CD4-positive, alpha-beta T cell (primary cell): ENCODE measurements at places on chromosomes 16 and 17.

- no peak overlapping the region for H3K4me3 ChIP-seq
- H3K4me1 ChIP-seq = peaks cover 9% of the 10 kb centered on the region
- no peaks in the 10 kb centered on the region for H3K36me3 ChIP-seq
- no peak overlapping the region for H3K27ac ChIP-seq
These were observed 29.4 kb downstream of the TOM1L2 start for GRCh38 chr17:17942846-17943245.

- no peak overlapping the region for H3K27ac ChIP-seq
- DNase-seq = no peak
- peaks cover 22% of the 10 kb centered on the region for H3K4me1 ChIP-seq
These were observed 6.4 kb upstream of the SLFN12L start for GRCh38 chr17:35543856-35544255.

GRCh38 chr16:48608871-48609651 lies 919 bp downstream of the N4BP1 start:
- peaks cover 4% of the 10 kb centered on the region for H3K36me3 ChIP-seq
- DNase-seq = peak; percentile 42
- peak overlapping the region; percentile 92 for H3K4me3 ChIP-seq
- peak overlapping the region; percentile 87 for H3K27ac ChIP-seq
- peaks cover 85% of the 10 kb centered on the region for H3K4me1 ChIP-seq

GRCh38 chr17:30927756-30928155 lies 6.0 kb downstream of the ADAP2 start:
- H3K36me3 ChIP-seq = no peaks in the 10 kb centered on the region
- no peak overlapping the region for H3K27ac ChIP-seq
- H3K27me3 ChIP-seq = peaks cover 18% of the 10 kb centered on the region
- DNase-seq = no peak
- H3K4me3 ChIP-seq = no peak overlapping the region
- H3K4me1 ChIP-seq = peaks cover 3% of the 10 kb centered on the region

DNA sequence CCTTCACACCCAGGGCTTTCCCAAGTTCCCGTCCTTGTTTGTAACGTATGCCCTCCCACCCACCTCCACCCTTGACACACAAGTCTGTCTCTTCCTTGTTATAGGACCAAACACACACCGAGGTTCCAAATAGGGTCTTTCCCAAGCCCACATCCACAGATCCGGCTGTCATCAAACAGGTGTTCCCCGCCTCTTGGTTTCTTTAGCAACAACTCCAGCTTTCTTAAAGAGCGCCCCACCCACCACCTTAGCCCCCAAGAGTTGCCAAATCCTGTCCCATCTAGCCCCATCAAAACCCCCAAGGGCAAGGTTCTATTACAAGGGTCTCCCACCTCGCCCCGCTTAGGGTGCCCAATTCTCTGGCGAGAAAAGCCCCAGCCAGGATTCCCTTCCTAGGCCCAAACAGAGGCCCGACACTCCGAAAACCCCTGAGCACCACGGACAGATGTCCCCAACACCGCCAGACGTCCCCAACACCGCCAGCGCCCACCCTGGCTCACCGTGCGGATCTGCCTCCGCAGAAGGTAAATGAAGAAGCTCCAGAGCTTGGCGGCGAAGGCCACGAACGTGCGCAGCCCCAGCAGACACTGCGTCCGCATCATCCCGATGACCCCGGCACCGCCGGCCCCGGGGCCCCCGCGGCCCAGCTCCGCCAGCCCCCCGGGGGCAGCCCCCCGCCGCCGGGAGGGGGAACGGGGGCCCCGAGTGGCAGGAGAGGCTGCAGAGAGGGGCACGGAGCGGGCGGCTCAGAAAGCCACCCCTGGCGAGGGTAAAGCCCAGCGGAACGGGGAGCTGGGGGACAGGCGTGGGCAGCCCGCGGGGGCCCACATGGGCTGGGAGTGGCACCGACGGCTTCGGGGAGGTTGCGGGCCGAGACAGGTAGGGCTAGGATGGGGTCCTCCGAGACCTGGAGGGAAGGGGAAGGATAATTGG lies 573 bp downstream of the CTDNEP1 start:
- peaks cover 36% of the 10 kb centered on the region for H3K4me1 ChIP-seq
- peaks cover 24% of the 10 kb centered on the region for H3K36me3 ChIP-seq
- H3K27me3 ChIP-seq = no peaks in the 10 kb centered on the region
- peak; percentile 47 for DNase-seq
